Renal cortex interstitium (tissue), 15 donors: ENCODE measurements at places on chromosomes 3 and 15.

GRCh38 chr3:10968401-10968800 lies 24.1 kb upstream of the SLC6A1 start:
- no peak for DNase-seq

GRCh38 chr3:54519493-54519892 lies 397.1 kb downstream of the CACNA2D3 start:
- no peak for DNase-seq

DNA sequence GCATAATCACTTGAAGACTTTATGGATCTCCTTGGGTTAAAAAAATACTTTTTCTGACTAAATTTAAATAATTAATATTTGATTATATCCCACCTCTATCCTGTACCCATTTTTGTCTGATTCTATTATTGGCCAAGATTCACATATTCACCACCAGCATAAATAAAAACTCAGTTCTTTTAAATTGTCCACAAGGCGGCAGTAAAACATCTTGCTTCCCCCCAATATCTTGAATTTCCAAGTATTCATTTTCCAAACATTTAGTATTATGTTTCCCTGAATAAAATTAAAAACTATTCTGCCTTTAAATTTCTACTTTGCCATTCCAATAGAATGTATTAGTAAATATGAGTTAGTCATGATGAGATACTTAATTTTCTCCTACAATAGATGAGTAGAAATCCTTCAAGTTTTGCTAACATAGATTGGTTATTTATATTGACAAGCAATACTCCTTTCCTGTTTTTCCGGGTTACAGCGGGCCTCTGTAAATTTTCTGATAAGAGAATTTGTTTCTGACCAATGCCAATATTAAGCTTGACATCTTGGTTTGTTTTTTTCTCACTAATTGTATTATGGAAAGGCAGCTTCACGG lies 218.7 kb upstream of the MDFIC2 start:
- no peak for DNase-seq

GRCh38 chr3:100299016-100299415 lies 35.5 kb upstream of the NIT2 start:
- no peak for DNase-seq

DNA sequence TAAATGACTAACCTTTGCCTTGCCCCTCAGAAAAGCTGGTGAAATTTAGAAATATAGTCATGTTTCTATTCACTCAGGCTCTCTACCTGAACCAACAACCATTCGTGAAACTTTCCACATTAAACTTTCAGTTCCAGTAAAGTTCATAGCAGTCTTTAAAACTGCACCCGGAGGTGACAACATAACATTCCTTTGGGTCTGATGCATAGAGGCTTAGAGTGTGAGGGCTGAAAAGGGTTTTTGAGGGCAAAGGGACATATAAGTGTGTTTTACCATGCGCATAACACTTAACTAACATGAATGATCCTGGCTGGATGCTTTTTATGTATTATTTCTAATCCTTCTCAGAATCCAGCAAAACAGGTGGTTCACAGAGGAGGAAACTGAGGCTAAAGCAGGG lies 471.7 kb upstream of the MCTP2 start:
- no peak for DNase-seq

DNA sequence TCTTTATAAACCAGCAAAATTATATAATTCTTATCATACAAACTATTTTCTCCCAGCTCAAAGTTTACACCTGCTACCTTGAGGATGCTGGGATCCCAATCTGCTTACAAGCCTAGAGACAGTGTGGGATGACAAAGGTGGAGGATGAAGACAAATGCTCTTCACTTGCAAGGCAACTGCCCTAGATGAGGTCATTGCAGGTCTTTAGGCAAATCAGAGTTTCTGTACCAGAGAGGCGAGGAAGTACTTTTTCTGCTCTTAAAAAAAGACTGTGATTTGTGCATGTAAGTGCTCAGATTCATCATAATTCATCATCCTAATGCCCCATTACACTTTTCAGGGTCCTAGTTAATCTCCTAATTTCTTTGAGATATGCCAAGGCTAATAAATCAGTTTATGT lies 376.1 kb downstream of the ZPLD1 start:
- DNase-seq: no peak
